CD4-positive, alpha-beta T cell treated with Interleukin-10 for 1 hour (primary cell): ENCODE measurements at places on chromosomes 13 and 19.
A peak's percentile ranks its signal among the peaks of the same experiment; 100 is the strongest.

- DNase-seq = no peak
These were observed 121.6 kb downstream of the COG6 start for GRCh38 chr13:39777021-39777420.

DNA sequence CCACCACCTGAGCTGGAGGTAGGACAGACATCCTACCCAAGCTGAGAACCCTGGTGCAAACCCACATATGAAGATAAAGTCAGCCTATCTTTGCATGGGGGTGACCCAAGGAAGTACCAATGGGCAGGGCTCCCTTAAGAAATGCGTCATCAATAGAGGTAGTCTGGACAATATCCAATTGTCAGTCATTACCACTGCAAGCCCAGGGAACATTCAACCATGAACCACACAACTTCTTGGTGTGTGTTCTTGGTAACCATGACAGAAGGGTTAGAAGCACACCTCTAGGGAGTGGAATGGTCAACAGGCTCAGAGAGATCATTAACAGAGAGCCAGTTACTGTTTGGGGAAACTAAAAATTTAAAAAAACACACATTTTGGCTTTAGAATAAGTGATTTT, 34.7 kb upstream of the DOCK9 start:
- DNase-seq = no peak

GRCh38 chr19:1259876-1260748, 9.0 kb upstream of the CIRBP start:
- DNase-seq = peak; percentile 74

GRCh38 chr19:2371656-2372055, 11.6 kb downstream of the TMPRSS9 start:
- no peak for DNase-seq

DNA sequence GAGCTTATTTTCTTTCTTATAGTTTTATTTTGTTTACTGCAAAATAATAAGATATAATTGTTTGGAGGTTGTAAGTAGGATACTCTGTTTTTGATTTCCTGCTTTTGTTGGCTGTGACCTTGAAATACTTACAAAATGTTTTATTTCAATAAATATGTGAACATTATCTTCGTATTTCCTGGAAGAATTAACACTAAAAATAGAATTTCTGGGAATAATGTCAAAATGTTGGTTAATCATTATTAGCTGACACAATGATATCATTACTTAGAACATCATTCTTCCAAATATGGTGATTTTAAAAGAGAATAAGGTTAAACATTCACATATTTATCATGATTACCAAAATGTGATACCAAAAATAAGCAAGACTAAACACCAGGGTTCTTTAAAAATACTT, 1148.6 kb upstream of the PRR20A start:
- no peak for DNase-seq

DNA sequence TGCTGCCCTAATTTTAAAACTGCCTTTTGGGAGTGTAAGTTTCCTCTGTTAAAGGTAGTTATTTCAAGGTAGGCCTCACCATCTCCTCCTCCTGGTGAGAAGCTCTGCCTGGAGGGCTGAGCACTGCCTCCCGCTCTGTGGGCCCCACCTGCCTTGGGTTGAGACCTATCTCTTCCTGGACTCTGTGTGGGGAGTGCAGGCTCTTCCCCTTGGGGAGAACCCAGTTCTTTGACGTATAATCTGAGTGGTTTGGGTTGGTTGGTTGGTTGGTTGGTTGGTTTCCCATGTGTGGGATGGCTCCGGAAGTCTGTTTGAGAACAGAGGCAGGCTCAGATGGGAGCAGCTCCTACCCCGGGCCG, 39.1 kb downstream of the ACTN4 start:
- peak; percentile 67 for DNase-seq

DNA sequence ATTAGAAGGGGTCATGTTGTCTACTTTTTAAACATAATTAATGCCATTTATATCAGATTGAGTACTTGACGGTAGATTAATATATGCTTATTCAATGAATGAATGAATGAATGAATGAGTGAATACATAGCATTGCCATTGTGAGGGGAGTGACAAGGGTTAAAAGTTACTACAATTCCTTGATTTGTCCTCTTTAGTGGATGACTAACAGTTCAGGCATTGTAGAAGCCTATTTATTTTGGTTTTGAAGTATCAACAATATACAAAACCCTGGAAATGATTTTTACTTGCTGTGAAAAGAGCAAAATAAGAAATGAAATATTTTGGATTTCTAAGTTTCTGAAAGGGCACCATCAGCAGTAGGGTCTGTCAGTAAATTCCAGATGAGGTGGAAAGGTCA, 122.7 kb downstream of the CYSLTR2 start:
- DNase-seq = no peak

DNA sequence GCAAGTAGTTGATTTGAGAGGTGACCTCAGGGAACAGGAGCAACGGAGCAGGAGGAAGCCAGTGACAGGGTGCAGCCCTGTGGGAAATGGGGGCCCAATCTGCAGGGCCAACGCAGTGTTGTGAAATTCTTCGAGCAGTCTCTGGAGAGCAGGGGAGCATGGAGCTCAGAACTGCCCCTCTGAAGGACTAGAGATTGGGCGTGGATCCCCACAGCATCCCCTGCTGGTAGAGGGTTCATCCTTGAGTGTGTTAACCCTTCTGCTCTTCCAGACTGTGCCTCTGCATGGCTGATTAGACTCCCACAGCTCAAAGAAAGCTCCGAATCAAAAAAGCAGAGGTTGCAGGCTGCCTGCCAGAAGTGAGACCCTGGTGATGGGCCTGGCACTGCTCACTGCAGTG, 77.9 kb upstream of the UQCRFS1 start:
- DNase-seq = no peak

DNA sequence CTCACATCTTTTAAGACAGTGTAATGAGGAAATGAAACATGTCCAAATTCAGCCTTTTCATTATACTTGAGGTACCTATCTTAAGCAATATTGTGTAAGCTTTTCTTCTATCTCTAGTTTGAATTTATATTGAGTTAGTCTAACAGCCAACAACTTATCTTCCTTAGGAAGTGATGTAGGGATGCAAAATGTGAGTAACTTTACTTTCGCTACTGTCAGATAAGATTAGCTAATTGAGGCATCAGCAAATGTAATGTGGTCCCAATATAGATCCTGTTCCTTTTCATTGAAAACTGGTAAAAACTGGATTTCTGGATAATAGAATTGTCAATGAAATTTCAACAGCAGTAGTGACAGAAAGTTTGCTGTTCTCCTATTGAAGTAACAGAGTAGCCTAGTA, 902.2 kb downstream of the GPC5 start:
- no peak for DNase-seq

DNA sequence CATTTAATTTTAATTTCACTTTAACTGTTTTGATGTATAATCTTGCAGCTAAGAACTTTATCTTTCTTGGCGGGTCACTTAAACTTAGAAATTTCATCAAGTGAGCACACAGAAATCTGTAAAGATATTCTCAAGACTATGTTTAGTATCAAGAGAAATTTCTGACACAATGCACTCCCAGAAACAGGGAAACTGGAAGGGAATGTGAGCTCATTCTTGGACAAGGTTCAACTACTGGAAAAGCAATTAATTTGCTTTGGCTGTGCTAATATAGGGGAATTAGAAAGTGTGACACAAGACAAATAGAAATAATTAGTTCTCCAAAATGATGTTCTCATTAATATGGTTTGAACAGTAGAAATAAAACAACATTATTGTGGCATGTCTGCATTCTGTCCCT, 402.3 kb downstream of the DACH1 start:
- no peak for DNase-seq

DNA sequence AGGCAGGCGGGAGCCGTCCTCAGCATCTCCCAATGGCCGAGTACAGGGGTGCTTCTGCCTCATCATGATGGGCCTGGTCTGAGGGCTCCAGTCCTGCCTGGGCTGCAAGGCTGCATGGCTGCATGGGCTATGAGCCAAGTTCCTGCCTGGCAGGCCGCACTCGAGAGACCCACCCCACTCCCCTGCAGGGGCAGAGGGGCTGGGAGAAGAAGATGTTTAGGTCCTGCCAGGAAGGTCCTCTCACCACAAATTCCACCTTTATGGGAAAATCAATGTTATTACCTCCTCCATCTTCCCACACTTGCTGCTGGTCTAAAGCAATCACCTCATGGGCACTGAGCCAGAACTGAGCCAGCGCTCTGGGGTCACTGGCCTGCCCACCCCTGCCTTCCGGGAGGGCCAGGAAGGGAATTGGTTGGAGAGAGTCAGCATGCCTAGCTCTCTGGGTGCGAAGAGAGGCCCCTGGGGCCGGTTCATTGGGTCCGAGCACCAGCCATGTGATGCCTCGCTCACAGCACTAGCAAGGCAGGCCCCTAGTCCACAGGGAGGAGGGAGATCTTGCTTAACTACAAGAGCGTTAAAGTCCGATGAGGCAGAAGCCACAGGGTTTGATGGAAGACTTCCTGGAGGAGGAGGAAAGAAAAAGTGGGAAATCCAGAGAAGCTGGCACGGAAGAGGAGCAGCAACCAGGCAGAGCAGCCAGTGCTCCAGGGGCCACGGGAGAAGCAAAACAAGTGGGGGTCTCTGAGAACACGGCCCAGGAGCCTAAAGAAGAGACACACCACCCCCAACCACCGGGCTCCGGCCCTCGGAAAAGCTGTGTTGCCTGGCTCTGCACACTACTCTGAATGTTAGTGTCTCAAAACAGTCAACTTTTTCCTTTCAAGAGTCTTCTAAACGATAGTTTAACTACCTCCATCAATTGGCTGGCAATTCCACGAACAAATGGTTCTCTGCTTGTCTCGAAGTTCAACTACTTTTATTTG, 63.1 kb downstream of the CEBPG start:
- no peak for DNase-seq

- peak; percentile 96 for DNase-seq
These were observed 2.8 kb downstream of the ZFP36 start for GRCh38 chr19:39409208-39410016.

DNA sequence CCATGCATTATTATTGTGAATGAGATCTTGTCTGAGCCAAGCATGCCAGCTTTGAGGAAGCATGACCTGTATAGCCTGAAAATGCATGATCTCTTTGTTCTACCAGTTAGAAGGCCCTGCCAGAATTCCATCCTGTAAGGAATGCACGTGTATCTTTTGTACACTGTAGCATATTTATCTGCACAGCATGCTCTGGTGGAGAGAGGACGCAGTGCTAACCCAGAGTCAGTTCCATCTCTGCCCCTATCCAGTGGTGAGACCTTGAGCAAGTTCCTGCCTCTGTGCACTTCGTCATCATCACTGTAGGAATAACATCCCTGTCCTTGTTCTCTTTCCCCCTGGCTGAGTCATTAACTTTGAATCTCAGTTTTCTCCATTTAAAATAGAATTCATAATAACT, 233.8 kb downstream of the SLC7A1 start:
- DNase-seq = no peak

DNA sequence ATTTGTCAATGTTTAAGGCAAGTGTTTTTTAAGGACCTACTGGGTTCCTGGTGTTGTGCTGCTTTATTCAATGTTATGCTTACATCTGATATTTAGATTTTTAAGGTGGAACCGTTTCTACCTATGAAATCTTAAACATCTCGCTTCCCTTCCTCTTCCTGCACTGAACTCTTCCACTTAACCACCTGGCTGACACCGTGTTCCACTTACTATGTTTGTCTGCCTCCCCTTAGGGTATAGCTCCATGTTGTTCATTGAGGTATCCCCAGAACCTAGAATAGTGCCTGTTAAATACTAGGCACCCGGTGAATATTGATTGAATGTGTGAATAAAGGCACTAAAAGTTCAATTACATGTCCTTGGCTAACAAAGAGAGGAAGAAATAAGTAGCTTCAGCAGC, 104.9 kb downstream of the RNF17 start:
- DNase-seq = no peak

- DNase-seq = no peak
These were observed 5.1 kb downstream of the TBCB start for GRCh38 chr19:36120092-36120983.

- DNase-seq = no peak
These were observed 21.2 kb upstream of the C13orf46 start for GRCh38 chr13:113995051-113995601.

DNA sequence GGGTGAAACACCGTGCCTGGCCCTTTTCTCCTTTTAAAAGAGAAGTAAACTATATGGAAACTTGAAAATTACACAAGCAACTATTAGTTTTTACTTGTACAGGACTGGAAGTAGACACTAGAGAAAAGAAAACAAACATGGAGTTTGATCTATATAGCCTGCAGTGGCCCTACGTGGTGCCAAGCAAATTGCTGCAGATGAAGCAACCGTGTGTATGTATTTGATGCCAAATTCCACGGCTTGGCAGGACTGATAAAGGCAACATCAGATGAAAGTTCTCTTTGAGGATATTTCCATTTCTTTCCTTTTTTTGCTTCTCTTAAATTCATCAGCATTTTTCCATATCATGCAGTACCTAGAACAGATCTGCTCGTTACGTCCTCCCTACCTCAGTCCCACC, 49.8 kb downstream of the ATP8A2 start:
- no peak for DNase-seq

DNA sequence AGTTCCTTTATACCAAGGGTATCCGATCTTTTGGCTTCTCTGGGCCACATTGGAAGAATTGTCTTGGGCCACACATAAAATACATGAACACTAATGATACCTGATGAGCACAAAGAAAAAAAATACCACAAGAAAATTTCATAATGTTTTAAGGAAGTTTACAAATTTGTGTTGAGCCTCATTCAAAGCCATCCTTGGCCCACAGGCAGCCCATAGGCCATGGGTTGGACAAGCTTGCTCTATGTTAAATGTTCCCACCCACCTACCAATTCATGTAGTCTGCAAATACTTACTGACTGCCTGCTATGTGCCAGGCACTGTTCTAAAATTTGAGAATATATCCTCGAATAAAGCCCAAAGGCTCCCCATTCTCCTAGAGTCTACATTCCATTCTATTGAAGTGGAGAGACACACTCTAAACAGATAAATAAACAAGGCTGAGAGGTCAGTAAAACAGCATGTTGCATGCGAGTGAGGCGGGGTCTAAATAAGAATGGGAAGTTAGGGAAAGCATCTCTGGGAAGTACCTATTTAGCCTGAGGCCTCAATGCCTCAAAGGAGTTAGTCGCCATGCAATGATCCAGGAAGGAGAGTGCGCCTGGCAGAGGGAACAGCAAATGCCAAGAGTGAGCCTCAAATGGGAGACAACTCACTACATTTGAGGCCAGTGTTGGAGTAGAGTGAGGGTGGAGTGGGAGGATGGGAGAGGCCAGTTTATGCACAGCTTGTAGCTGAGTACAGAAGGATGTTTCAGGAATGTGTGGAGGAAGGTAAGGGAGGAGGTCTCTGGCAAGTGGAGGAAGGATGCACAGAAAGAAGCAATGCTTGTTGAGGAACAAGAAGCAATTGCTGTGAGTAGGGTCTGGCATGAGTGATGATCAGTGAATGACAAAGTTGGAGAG, 52.5 kb upstream of the CLDN10 start:
- DNase-seq = no peak

- DNase-seq = no peak
These were observed 10.3 kb downstream of the DYRK1B start for GRCh38 chr19:39823686-39824085.

GRCh38 chr19:16581971-16582343, 9.7 kb upstream of the SLC35E1 start:
- no peak for DNase-seq
